ENCODE measurements at places on chromosomes 12 and 14.

- no peak for DNase-seq
These were observed 96.9 kb downstream of the ADGRD1 start for GRCh38 chr12:131050463-131051154.

- no peak for DNase-seq
These were observed 72.0 kb upstream of the TBX5 start for GRCh38 chr12:114477989-114478395.

DNA sequence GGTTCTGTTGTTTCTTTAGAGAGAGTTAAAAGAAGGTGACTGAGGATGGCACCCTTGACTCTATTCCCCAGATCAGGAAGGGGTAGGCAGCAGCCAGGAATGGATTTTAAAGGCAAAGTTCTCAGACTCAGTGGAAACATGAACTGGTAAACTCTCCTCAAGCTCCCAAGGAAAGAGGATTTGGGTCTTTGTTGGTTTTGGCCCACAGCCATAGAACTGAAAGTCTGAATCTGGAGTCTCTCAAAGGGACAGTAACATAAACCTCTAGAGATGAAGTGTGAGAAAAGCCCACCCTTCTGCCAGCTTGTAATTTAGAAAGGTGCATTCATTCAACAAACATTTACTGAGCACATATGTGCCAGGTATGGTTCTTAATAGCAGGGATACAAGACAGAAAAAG, 28.6 kb upstream of the BLTP3B start:
- no peak for DNase-seq

DNA sequence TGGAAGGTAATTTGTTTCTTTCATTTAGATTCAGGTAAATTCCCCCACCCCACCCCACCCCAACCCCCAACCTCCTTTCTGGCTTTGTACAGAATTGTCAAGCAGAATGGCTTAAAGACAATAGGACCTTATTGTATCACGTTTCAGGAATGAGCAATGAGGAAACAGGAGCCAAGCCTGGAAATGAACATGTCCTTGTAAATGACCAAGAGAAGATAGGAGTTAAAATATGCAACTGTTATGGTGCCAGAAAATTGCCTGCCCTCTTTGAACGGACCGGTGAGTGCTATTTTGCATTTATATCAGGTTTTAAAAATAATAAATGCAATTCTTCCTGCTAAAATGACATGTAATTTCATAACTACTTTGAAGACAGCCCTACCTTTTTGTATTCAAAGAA, 141.6 kb upstream of the PELI2 start:
- no peak for DNase-seq

DNA sequence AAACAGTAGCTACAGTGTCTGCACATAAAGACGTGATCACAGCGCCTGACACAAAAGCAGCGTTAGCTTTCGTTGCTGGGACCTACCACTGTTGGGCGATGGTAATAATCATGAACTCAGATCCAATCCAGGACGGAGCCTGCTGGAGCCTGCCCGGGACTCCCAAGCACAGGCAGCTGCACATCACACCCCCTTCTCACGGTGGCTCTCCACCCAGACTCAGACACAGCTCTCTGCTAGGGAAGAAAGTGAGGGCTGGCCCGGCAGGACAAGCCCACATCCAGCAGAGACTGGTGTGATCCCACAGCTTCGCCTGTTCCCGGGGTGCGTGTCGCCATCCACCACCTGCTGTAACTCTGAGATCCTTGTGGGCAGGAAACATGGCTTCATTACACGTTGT, 49.9 kb upstream of the FOXN3 start:
- DNase-seq: no peak

GRCh38 chr14:41137741-41138140, 468.9 kb upstream of the LRFN5 start:
- DNase-seq: no peak

DNA sequence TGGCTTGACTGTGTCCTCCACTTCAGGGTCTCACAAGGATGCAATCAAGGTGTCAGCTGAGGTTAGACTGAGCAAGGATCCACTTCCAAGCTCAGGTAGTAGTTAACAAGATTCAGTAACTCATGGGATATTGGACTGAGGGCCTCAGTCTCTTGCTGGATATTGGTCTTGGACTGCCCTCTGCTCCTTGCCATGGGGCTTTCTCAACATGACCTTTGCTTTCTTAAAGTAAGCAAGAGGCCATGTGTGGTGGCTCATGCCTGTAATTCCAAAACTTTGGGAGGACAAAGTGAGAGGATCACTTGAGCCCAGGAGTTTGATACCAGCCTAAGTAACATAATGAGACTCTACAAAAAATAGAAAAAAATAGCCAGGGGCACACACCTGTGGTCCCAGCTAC, 231.3 kb upstream of the AMIGO2 start:
- no peak for DNase-seq

GRCh38 chr12:66538970-66539369, 139.9 kb downstream of the GRIP1 start:
- DNase-seq: no peak

DNA sequence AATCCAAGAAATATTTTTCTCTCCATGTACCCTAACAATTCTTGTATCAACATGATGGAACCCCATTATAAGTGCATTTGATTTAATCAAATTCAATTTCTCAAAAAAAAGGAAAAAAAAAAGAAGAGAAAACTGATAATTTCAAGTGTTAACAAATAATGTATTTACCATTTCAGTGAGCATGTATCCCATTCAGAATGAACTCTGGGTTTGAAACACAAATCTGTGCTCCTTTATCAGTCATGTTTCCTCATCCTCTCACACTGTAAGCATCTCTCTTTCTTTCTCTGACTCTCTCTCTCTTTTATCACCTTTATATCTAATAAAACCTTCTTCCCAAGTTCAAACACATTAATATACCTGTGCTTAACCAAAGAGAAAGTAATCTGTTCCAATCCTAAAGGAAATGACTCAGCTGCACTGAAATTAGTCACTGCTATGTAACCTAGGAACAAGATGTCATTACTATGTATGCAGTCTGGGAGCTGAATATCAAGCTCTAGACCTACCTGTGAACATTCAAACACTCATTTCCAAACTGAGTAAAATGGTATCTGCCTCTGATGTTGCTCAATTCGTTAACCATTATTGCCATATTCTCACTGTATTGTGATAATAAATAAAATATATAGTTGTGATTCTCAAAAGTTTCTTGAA, 135.0 kb upstream of the LRIG3 start:
- DNase-seq: no peak

GRCh38 chr12:116395396-116395795, 117.9 kb upstream of the MED13L start:
- no peak for DNase-seq

DNA sequence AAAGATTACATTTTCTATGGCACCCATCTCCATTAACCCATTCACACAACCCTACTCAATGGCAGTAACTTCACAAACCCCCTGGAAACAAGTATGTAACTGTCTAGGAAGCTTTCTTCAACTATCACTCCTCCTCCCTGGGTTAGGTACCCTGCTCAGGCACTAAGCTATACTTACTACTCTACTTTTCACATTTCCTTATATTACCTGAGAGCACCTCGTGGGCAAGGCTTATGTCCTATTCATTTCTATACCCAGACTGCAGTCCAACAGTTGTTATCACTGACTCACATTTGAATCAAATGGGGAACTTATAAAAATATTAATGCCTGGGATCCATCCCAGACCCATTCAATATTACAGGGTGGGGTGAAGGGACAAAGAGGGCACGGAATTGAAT, 4.6 kb downstream of the PAWR start:
- no peak for DNase-seq

GRCh38 chr12:123061441-123062205, 81.1 kb downstream of the ARL6IP4 start:
- DNase-seq: no peak

GRCh38 chr12:88227263-88227662, 85.2 kb downstream of the TMTC3 start:
- DNase-seq: no peak

- DNase-seq: no peak
These were observed 39.6 kb upstream of the TRAF3 start for GRCh38 chr14:102737402-102738372.

- no peak for DNase-seq
These were observed 12.6 kb downstream of the SLC8B1 start for GRCh38 chr12:113322343-113322742.

DNA sequence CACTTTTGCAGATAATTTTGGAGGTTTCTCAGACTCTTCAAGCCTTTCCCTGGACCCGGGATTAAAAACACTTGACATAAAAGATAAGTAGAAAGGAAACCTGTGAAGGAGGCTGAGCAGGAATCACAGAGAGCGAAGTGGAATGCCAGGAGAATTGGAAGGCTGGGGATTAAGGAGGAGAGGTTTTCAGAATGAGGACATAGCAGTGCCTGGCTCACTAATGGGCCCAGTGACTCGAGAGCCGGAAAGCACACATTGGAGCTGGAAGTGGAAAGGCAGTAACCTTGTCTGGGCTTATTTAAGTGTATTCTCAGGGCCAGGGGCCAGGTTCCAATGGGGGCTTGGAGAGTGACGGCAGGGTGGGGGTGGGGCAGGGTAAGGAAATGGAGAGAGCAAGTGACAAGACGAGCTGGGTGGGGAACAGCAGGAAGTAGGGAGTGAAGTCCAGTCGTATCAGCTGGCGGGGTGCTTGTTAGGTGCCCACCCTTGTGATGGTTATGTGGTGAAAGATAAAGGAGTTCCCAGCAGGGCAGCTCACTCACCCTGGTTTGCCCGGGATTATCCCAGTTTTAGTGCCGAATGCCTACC, 13.1 kb downstream of the EVL start:
- no peak for DNase-seq

DNA sequence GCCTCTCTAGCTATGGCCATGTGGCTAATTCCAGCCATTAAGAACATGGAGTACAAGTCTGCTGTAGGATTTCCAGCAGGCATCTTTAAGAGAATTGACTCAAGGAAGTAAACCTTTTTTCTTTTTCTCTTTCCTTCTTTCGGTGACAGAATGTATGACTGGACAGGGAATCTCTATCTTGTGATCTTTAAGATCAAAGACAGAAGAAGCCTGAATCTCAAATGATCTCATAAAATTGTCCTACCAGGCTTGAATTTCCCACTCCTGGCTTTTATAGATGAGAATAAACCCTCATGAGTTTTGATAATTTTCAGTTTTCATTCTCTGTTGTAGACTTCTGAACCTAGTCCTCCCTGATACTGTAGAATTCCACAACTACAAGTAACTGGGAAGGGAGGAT, 11.4 kb downstream of the DUSP6 start:
- no peak for DNase-seq

DNA sequence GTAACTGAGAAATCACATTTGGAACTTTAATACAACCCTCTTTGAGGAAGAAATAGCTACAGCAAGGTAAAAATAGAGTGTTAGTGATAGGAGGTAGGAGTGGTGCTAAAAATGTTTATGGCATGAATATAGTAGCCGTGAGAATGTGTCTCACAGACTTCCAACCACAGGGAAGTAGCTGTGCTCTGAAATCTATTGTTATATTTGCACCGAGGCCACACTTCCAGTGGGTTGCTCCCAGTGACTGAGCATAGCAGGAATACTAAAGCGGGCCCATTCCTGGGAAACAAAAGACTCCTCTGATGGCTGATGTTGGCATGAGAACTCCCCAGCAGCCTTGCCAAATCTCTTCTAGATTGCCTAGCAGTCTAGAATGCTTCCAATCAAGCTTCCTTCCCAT, 174.1 kb upstream of the PLXNC1 start:
- DNase-seq: no peak

DNA sequence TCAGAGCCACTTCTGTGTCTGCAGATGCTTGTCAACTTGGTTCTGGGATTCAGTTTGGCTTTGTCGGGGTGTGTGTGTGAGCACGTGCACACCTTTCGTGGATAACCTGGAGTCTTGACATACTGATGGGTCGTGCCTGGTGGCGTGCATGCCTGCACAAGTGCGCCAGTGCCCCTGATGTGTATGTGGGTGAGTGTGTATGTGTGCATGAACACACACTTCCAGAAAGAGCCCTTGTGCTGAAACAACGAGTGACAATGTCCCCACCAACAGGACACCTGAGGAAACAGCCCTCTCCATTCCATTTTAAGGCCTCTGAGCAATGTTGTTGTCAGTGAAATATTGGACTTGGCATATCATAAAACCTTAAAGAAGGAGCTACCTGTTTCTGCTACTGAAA, 53.9 kb downstream of the SMUG1 start:
- DNase-seq: no peak

All from progenitor cell of endocrine pancreas (in vitro differentiated cells).